ENCODE measurements at places on chromosomes 1 and 21.

GRCh38 chr21:37292941-37293340 is 25.8 kb upstream of the VPS26C start:
- no peak for DNase-seq

- DNase-seq = peak; percentile 77
Measured at GRCh38 chr1:10793129-10793651, 3.3 kb downstream of the CASZ1 start.

- no peak for DNase-seq
Measured at GRCh38 chr1:21866707-21867043, 54.6 kb downstream of the LDLRAD2 start.

DNA sequence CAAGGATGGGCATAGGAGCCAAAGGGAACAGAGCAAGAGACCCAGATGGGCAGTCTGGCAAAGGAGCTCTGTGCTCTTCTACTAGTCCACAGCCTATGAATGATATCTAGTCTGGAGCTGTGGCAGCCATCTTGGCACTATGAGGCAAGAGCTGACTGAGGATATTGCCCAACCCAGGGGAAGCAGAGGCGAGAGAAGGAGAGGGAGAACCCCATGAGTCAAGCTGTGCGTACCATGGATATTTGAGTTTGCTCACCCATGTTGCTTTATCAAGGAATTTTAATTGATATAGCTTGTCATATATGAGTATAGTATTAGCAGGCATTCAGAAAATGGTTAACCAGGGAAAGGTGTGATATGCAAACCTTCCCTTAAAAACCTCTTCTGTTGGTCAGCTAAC is 420.9 kb downstream of the PRDM2 start:
- DNase-seq = no peak

GRCh38 chr1:229303855-229304254 is 32.9 kb downstream of the RAB4A start:
- DNase-seq = no peak

GRCh38 chr1:221394011-221394544 is 347.8 kb downstream of the DUSP10 start:
- peak; percentile 36 for DNase-seq

- no peak for DNase-seq
Measured at GRCh38 chr1:93349231-93350135, 3.8 kb downstream of the DR1 start.

DNA sequence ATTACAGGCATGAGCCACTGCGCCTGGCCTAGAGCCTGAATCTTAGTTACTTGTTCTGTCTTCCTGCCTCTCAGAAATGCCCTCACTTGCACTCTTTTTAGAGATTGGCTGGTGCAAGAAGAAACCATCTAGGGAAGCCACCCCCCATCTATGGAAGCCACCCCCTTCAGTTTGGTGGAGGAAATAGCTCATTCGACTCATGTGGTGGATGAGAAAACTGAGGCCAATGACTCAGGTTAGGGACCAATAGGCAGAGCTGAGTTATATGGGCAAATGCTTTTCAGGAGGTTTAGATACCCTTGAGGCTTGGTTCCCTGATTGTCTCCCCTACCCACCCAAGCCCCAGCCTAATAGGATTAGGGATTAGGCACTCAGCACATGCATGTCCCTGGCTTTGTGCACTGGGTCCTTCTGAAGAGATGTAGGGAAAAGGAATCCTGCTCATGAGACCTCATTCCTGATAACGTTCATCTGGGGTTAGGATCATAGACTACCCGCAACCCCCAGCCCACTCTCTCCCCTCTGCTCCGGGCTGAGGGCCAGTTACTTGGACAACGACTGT is 77.1 kb downstream of the PAX7 start:
- no peak for DNase-seq

DNA sequence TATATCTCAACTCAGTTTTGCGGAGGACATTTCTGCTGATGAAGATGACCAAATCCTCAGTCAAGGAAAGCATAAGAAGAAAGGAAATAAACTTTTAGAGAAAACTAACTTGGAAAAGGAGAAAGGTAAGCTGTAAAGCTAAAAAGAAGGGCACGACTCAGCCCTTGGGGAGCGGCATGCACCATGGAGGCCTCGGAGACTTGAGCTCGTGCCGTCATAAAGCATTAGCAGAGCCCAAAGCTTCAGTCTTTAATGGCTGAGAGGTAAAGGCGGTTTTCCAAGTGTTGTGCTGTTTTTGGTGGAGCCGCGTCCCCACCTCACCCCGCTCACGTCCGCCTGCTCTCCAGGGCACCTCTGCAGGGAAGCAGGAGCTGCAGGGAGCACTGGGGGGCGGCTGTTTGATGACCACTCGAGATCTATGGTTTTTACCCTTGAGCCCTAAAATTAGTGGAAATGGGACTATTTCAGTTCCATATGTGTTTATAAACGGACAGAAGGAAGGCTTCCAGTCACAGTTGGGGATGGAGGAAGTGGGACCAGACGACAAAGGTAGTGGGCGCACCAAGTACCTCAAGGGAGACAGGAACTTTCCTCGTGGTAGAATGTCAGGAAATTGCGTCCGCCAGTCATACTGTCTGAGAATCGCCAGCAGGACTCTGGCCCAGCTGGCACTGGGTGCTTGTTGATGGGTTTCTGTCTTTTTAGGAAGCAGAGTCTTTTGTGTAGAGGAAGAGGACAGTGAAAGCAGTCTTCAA is 27.6 kb downstream of the RRP1B start:
- DNase-seq = no peak

DNA sequence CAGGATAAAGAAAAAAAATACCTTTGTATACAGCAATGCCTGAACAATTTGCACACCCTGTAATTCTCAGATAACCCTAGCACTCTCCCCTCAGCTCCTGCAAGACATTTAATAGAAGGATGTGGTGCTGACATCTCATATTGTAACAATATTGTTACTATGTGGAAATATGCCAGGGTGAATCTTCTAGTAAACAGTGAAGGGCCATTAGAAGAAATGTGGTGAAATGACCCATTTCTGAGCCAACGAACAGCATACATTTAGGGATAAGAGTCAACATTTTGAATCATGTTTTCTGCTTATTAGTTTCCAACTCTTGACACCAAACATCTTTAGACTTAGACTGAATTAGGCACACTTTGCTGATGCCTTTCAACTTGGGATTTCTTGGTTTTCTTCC is 188.2 kb downstream of the KAZN start:
- DNase-seq = no peak

GRCh38 chr1:77282866-77283539 is 1.2 kb downstream of the AK5 start:
- no peak for DNase-seq

DNA sequence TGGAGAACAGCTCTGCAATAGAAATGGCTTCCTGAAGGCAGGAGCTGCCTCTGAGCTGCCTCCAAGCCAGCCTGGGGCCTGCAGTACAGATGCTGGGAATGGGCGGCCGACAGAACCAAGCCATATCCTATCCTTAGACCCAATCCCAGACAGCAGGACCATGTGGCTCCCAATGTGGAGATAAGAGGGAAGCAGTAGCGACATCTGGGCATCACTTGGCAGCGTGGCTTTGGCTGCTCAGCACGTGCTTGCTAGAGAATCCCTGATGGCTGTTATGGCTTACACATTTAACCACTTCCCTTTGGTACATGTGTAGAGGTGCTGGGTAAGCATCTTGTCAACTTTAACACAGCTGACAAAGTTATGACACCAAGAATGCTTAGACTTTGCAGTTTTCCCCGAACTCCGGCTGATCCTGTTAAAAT is 87.7 kb downstream of the MAN1C1 start:
- no peak for DNase-seq

GRCh38 chr1:32276032-32276782 is 15.7 kb upstream of the HDAC1 start:
- no peak for DNase-seq

GRCh38 chr1:200624679-200625335 is 4.3 kb upstream of the KIF14 start:
- no peak for DNase-seq

- no peak for DNase-seq
Measured at GRCh38 chr1:198523182-198523950, 17.1 kb downstream of the ATP6V1G3 start.

DNA sequence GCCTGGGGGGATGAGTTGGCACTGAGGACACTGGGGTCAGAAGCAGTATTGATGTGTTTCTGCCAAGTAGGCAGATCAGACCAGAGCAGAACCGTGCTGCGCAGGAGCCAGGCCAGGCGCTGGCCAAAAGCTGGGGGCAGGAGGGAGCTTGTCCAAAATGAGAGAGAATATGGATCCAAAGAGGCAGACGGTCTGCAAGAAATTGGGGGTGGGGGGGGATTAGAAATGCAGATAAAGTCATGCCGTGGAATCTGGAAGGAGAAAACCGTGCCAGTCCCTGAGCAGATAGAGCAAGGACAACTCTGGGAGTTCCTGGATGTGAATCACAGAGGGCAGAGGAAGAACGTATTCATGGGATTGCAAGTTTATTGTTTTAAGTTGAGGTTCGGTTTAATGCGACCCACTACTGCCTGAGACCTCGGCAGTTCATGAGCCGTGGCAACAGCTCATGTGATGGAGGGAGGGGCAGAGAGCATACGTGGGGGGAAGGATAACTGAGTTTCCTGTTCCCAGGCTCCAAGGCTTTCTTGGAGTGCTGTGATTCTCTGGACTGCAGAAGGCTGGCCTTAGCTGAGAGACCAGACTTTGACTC is 224.0 kb downstream of the FGGY start:
- no peak for DNase-seq

GRCh38 chr1:214326406-214326805 is 45.4 kb downstream of the SMYD2 start:
- no peak for DNase-seq
